ENCODE measurements at places on chromosomes 5 and 9. TPM values are rescaled to one million over a fixed set of nuclear protein-coding genes. Genes with fewer than 3 reads are reported as not detected.

DNA sequence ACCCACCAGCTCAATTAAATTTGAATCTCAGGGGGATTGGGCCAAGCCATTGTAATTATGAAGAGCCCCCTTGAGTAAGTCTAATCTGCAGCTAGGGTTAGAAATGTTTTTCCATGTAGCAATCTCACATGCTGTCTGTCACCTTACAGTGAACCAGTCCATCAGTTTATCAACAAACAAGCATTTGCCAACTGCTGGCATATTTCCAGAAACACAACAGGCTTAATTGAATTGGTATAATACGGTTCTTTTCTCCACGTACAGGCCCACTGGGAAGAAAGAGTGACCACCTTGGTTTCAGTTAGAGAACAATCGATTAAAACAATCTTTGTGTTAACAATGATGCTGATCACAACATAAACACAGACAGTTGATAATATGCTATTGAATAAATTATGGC lies 67.4 kb downstream of the NSUN2 start:
- H3K27ac ChIP-seq, result no peak overlapping the region
- no peaks in the 10 kb centered on the region for H3K36me3 ChIP-seq
- H3K27me3 ChIP-seq, result no peaks in the 10 kb centered on the region
- no peak overlapping the region for H3K4me3 ChIP-seq
- DNase-seq, result no peak
- no peaks in the 10 kb centered on the region for H3K4me1 ChIP-seq

DNA sequence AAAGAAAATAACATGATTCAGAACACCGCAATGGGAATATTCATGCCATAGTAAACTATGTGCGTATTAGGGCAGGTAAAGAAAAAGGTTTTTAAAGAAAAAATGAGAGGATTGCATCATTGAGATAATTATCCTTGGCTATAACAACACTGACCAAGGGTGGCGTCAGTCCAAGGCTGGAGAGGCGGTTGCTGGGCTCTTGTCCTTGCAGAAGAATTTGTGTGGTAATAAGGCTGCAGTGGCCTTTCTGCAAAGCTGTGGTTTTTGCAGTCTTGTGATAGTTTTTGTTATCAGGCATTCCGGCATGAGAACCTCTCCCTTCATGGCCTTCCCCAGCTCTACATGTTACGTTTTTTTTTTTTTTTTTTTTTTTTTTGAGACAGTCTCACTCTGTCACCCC lies 14.0 kb downstream of the BOD1 start:
- H3K36me3 ChIP-seq, result no peaks in the 10 kb centered on the region
- no peak for DNase-seq
- no peaks in the 10 kb centered on the region for H3K27me3 ChIP-seq

DNA sequence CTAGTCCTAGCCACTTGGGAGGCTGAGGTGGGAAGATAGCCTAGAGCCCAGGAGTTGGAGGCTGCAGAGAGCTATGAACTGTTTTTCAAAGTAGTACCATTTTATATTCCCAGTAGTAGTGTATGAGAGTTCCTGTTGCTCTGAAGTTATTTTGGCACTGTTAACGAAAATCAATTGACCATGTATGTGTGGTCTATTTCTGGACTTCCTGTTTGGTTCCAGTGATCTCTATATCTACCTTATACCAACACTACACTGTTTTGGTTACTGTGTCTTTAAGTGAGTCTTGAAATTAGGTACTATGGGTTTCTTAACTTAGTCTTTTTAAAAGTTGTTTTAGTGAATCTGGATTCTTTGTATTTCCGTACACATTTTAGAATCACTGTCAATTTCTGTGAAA lies 13.6 kb downstream of the SLF1 start:
- H3K27ac ChIP-seq, result no peak overlapping the region
- DNase-seq, result no peak
- no peaks in the 10 kb centered on the region for H3K36me3 ChIP-seq
- H3K4me1 ChIP-seq, result no peaks in the 10 kb centered on the region
- no peak overlapping the region for H3K4me3 ChIP-seq

SRD5A1 gene
- total RNA-seq, result 71.2 TPM

CDC37L1 gene
- total RNA-seq, result 21.1 TPM

Measured in uterus (tissue), 4 donors.